Stimulated activated CD4-positive, alpha-beta T cell treated with anti-CD3 and anti-CD28 coated beads, Interleukin-1b, Interleukin-23, amount 100 ng/mL, for 24 hours (primary cell): ENCODE measurements at places on chromosomes 4 and X.

DNA sequence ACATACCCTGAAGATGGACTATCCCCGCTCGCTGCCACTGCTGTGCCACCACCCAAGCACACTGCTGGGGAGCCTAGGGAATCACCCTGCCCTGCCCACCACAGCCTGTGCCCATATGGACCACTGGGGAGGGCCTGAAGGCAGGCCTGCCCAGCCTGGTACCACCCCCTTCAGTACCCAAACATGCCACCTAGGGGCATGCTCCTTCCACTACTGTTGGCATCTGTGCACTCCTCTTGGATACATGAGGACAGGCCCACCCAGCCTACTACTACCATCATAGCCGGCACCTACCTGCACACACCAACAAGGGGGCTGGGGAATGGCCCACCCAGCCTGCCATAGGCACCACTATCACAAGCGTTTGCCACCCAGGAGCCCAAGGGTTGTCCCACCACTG, 30.1 kb upstream of the PRDX4 start:
- DNase-seq: no peak

- DNase-seq: no peak
Measured at GRCh38 chrX:10755439-10756334, 135.3 kb upstream of the MID1 start.

- no peak for DNase-seq
Measured at GRCh38 chr4:166846939-166847338, 387.4 kb downstream of the SPOCK3 start.

DNA sequence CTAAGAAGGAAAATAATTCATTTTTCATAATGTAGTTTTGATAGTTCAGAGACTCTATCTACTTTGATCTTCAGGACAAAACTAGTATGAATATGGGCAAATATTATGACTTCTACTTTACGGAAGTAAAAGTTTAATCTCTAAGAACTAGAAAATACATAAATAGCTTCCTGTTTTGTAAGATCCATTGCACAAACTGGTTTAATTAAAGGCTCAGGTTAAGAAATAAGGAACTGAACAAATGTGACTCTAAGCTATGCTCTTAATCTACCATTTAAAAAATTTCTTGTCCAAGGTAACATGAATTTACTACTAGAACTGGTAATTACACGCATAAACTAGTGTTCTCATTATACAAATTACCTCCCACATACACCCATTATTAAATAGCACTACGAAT, 360.6 kb downstream of the INPP4B start:
- DNase-seq: no peak

DNA sequence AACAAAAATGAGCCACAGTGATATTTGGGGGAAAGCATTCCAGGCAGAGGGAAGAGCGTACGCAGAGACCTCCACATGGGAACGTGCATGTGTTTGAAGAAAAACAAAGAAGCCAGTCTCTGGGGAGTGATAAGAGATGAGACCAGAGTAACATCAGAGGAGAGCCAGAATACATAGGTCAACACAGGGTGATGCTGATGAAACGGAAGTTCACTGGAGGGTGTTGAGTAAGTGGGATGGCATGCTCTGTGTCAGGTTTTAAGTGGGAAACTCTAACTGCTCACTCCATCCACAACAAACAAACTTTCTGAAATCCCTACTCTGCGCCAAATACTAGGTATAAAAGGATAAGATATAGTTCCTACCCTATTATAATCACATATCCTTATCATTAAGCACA, 110.0 kb downstream of the ARHGAP6 start:
- no peak for DNase-seq
